ENCODE measurements at places on chromosomes 11 and 22.

- peak; percentile 52 for DNase-seq
Measured at GRCh38 chr22:20885557-20886323, 26.9 kb downstream of the SNAP29 start.

GRCh38 chr11:113593698-113594308 is 112.3 kb downstream of the TMPRSS5 start:
- DNase-seq, result no peak

- DNase-seq, result no peak
Measured at GRCh38 chr11:47149782-47150181, 26.9 kb downstream of the ARFGAP2 start.

- DNase-seq, result no peak
Measured at GRCh38 chr11:44408711-44409470, 99.0 kb upstream of the ALX4 start.
